Motor neuron (in vitro differentiated cells): ENCODE measurements at places on chromosomes 6 and 20.

GRCh38 chr6:31378062-31378720, 21.2 kb upstream of the HLA-B start:
- no peak for ATAC-seq

GRCh38 chr6:30450909-30451841, 38.1 kb upstream of the HLA-E start:
- no peak for ATAC-seq

- no peak for ATAC-seq
These were observed 50.0 kb upstream of the NRSN1 start for GRCh38 chr6:24076011-24076410.

GRCh38 chr6:25727028-25727427, 27.5 kb upstream of the SLC17A4 start:
- no peak for ATAC-seq

DNA sequence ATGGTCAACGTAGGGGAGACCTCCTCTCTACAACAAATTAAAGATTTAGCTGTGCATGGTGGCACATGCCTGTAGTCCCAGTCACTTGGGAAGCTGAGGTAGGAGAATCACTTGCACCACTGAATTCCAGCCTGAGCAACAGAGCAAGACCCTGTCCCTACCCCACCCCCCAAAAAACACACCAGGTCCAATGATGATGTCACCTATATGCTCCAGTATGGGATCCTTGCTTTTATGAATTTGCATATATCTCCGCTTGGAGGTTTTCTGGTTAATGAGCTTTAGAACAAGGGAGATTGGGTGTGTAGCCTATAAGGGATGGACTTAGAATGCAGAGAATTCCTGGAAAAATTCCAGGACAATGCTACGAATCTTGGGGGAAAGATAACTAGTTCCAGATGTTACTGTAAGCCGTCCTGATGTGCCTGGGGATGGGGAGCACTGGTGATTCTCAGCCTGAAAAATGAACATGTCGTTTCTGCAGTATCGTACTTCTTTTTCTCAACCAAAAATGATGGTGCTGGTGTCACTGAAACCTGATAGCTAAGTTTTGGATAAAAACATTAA, 61.1 kb downstream of the ZBTB2 start:
- ATAC-seq: peak; percentile 12

DNA sequence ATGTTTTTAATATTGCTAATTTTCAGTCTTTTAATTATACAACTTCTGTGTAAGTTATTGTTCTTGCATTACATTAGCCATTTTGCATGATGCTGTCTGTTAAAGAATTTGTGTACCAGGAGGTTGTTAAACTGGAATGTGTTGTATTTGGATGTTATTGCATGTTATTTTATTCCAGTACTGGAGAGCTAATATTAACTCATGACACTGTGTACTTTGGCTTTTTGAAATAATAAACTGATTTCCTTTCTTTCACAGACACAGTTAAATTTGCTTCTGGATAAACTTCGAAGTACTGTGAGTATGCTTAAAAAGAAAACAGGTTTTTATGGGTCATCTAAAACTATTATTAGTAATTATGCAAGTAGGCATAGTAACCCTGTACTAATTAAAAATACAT, 121.3 kb downstream of the MYO6 start:
- ATAC-seq: no peak

DNA sequence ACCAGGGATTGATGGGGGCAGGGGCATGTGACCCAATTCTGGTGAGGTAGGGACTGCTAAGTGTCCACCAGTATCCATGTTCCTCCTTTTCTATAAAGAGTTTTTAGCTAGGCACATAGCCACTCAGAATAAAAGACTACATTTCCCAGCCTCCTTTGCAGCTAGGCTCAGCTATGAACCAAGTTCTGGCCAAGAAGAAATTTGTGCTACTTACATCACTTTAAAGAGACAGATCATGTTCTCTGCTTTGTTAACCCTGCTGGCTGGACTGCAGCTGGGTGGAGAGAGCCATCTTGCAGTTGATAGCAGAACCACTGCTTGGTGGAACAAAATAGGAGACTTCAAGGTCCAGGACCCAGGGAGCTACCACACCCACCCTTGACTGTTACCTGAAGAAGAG, 5.3 kb upstream of the CCM2L start:
- no peak for ATAC-seq

GRCh38 chr6:15962449-15962764, 166.5 kb upstream of the MYLIP start:
- no peak for ATAC-seq

DNA sequence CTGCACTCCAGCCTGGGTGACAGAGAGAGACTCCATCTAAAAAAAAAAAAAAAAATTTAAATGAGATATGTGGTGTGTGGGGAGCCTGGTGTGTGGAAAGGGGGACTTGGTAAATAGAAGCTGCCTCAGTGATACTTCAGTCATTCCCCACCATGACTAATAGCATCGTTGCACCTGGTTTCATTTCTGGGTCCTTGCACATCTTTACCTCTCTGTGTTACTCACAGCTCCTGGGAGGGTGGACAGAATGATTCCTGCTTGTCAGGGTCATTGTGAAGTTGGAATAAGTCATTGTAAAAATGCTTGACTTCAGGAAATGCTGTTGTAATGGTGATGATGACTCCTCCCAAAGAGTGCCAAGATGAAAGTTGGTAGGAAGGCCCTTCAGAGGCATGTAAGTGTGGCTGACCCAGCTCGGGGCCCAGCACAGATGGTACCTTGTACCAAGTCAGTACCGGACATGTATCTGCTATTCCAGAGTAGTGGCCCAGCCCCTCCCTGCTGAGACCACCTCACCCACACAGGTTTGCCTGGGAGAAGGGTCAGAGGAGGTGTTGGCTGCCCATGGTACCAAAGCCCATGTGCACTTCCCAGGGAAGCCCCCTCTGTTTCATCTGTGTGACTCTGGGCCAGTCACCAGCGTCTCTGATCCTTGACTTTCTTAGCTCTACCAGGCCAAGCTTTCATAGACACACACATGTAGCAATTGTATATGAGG, 48.4 kb downstream of the PLAGL2 start:
- no peak for ATAC-seq

GRCh38 chr6:72863131-72863530, 241.3 kb downstream of the KCNQ5 start:
- ATAC-seq: no peak

DNA sequence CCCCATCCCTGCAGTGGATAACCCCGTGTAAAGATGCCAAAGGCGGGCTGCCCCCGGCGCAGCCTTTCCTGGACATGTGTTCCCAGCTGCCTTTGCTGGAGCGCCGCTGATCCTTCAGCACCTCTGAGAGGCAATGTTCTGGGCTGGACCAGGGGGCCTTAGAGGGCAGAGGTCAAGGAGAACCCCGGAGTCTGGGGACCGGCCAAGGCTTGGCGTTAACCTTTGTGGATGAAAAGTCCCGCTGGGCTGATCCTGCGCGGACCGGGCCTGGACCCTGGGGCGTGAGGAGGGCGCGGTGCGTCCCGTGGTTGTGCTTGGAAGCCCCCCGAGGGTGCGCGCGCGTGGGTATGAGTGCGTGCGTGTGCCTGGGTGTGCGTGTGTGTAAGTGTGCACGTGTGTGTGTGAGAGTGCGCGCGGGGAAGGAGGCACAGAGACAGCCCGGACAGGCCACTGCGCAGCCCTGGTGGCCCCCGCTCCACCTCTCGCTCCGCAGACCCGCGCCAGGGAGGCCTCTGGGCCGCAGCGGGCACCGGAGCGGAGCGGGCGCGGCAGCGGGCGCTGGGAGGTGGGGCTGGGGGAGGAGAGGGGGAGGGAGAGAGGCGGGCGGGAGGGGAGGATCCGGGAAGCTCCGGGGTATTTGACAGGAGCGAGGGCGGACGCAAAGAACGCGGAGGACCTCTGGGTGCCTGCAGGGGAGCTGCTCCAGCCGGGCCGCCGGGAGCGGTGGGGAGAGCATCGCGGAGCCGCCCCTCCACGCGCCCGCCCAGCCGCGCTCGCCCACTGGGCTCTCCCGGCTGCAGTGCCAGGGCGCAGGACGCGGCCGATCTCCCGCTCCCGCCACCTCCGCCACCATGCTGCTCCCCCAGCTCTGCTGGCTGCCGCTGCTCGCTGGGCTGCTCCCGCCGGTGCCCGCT, at the start of gene SMOC2:
Gene SMOC2, plus strand, starts transcription at position 665 of the 914 bp plus-strand sequence. Its CDS starts 187 bp downstream, at position 852.
- no peak for ATAC-seq

- no peak for ATAC-seq
These were observed 50.5 kb upstream of the SSTR4 start for GRCh38 chr20:22984606-22985005.

DNA sequence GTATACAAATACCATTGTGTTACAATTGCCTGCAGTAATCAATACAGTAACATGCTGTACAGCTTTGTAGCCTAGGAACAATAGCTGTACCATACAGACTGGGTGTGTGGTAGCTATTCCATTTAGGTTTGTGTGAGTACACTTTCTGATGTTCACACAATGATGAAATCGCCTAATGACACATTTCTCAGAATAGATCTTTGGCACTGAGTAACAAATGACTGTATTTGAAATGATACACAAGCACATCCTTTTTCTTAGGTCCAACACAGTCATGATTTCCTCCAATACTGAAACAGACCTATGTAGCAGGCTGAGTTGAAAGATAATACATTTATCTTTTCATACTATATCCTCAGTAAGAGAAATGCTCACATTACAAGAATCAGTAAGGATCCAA, 13.9 kb downstream of the KHDRBS2 start:
- no peak for ATAC-seq

GRCh38 chr6:166707045-166707444, 80.0 kb upstream of the RPS6KA2 start:
- peak; percentile 68 for ATAC-seq

- no peak for ATAC-seq
These were observed 28.7 kb downstream of the RALGAPA2 start for GRCh38 chr20:20683481-20684321.

GRCh38 chr6:106422534-106422933, 62.0 kb downstream of the CRYBG1 start:
- ATAC-seq: no peak

- no peak for ATAC-seq
These were observed 7.3 kb downstream of the RAB32 start for GRCh38 chr6:146550911-146551310.

GRCh38 chr6:42970871-42971612, 7.9 kb downstream of the PEX6 start:
- peak; percentile 94 for ATAC-seq

DNA sequence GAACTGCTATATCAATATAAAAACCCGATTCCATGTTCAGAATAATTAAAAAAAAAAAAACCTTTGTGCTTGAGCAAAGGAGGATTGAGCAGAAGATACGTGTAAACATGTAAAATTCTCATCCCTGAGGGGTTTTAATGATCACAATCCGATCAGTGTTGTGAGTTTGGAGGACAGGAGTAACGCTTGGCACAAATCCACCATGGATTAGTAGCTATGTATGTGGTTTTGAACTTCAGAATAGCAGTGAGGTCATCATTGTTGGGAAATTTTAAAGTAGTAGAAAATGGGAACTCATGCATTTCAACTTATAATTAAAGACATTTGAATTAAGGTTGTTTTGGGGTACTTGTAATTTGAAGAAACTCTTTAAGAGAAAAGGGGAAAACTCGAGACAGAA, 203.2 kb downstream of the RPS12 start:
- ATAC-seq: no peak

DNA sequence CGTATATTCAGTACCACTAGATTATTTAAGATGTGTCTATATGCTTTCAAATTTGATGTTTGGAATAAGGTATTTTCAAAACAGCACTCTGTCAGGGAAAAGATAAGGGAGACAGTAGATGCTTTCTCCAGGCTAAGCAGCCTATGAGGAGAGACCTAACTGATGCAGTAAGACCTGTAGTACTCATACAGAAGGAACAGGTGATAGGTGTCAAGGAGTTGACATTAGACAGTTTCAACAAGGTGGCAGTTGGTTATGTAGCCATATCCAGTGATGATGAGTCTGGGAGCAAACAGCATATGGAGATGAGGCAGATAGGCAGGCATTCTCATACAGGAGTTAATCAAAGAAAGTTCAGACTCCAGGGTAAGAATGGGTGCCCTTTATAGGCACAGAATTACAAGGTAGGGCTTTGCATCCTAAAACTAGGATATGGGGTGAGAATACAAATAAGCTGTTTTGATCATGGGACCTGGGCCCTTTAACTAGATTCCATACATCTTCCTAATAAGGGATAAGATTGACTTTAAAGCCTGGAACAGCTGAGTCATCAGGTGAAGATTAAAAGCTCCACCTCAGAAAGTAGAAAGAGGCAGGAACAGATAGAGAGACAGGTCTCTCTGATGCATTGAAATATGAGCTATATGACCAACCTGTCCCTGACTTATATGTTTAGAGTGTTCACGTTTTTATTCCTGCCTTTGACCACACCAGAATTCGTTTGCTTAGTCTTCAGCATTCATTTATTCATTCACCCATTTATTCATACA, 7.9 kb downstream of the RSPH4A start:
- ATAC-seq: peak; percentile 53

DNA sequence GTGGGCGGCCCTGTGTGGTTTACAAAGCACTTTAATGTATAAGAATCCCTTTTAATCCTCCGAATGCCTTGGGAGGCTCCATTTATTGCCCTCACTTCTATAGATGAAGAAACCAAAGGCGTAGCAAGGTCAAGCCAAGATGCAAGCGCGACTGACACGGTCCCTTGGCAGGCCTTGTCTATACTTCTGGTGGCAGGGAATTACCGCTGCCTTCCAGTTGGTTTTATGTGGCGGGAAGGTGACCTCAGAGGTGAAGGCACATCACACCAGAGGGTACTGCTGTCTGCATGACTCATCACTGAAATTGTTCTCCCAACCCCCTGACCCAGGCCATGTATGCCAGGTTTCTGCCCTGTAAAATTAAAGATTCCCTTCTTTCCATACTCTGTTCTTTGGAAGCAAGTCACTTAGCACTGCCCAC, 36.1 kb upstream of the NAA20 start:
- no peak for ATAC-seq

GRCh38 chr6:142797159-142797558, 147.8 kb downstream of the HIVEP2 start:
- no peak for ATAC-seq

DNA sequence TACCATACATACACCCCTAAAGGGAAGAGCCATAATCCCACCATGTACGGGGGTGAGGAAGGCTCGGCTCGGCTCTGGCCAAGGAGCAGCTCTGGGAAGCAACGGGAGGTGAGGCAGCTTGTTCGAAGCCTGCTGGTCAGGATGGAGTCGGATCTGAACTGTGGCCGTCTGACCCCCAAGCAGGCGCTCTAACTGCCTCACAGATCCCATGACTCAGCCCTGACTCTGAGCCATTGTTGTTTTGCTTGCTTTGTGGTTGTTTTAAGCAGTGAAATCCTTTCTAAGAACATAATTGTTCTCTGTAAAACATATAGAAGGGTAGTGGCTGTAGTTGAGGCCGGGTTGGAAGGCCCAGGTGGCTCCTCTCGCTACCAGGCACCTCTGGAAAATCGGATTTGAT, 10.9 kb downstream of the C6orf132 start:
- ATAC-seq: no peak
